Stimulated activated CD8-positive, alpha-beta memory T cell treated with anti-CD3 and anti-CD28 coated beads, Interleukin-7, amount 100 ng/mL, for 24 hours (primary cell): ENCODE measurements at places on chromosomes 5 and 9.

- no peak for DNase-seq
These were observed 5.2 kb upstream of the HDHD3 start for GRCh38 chr9:113381909-113382411.

GRCh38 chr5:138503487-138504270 lies 38.4 kb downstream of the EGR1 start:
- DNase-seq: no peak

DNA sequence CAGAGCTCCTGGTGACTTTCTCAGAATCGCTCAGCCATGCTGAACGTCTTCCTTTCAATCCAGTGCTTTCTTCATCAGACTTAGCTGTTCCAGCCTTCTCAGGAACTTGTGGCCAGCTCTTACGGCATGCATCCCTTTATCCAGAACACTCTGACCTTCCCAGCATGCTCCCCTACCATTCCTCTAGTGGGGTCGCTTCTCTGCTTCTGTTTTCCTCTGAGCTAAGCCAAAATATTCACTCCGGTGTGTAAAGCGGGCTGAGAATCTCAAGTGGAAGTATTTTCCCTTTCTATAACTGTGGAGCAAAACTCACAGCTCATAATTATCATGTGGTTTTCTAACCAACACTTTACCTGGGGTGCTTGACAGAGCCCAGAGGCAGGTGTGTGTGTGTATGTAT lies 6.2 kb downstream of the DCANP1 start:
- DNase-seq: no peak

DNA sequence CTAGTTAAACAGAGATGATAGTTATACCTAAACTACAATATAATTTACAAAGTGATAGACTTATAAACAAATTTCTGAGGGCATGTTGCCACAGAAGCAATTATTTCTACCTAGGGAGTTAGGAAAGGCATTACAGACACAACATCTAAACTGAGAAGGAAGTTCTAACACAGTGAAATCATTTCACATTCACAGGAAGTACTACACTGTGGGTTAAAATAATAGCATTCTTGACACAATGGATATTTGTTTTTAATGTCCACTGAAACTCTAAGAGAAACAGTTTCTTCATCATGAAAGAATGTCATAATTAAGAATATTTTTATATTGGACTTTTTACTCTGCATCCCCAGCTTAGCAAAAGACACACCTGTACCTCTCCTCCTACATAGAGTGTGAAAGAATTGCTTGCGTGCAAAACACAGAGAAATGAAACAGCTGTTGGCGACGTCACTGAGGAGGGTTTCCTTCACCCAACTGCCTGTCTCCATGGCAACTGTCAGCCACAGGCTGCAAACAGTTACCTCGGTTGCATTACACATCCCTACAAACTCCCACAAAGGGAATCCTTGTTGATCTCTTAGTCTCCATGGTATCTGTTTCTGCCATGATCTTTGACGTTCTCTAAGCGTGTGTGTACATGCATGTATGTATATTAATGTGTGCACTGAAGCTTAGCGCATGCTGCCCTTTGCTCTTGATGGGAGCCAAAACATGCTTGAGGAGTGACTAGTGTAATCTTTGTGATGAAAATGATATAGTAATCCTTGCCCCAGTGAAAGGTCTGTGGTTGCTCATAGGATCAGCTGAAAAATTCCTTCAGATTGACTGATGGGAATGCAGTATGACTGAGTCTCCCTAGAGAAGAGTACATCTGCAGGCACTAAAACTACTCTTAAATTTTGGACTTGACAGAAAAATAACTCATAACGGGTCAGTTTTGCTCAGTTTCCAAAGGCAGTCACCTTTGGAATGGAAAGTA lies 168.5 kb downstream of the ACTL7B start:
- no peak for DNase-seq

DNA sequence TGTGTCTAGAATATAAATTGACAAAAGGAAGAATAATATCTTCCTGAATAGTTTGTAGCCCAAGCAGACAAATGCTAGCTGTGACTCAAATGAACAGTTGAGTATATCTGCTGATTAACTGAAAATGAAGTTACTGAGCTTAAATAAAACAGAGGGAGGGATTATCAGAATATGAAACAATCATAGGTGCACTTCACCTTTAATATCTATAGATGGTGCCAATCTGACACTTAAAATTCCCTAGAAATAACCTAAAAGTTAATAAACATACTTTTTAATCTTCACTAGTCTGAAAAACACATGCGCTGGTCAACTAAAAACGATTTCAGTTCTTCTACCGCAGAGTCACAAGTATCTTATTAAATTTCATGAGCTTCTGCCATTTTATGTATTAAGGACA lies 280.8 kb upstream of the RASA1 start:
- DNase-seq: no peak

GRCh38 chr5:74201334-74202081 lies 439.0 kb downstream of the ENC1 start:
- DNase-seq: no peak

- DNase-seq: no peak
These were observed 40.6 kb downstream of the HABP4 start for GRCh38 chr9:96490534-96491078.

DNA sequence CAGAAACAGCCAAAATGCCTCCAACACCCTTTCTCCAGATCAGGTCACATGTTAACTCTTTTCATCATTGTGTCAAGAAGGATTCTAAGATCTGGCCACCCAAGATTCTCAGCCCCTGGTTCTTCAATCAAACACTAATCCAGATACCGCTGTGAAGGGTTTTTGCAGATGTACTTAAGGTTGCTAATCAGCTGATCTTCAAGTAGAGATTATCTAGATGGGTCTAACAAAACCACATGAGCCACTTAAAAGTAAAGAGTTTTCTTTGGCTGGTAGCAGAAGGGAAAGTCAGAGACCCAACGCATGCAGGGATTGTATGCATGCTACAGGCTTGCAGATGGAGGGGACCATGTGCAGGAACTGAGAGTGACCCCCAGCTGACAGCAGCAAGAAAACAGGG lies 267.9 kb downstream of the CDK5RAP2 start:
- DNase-seq: no peak

DNA sequence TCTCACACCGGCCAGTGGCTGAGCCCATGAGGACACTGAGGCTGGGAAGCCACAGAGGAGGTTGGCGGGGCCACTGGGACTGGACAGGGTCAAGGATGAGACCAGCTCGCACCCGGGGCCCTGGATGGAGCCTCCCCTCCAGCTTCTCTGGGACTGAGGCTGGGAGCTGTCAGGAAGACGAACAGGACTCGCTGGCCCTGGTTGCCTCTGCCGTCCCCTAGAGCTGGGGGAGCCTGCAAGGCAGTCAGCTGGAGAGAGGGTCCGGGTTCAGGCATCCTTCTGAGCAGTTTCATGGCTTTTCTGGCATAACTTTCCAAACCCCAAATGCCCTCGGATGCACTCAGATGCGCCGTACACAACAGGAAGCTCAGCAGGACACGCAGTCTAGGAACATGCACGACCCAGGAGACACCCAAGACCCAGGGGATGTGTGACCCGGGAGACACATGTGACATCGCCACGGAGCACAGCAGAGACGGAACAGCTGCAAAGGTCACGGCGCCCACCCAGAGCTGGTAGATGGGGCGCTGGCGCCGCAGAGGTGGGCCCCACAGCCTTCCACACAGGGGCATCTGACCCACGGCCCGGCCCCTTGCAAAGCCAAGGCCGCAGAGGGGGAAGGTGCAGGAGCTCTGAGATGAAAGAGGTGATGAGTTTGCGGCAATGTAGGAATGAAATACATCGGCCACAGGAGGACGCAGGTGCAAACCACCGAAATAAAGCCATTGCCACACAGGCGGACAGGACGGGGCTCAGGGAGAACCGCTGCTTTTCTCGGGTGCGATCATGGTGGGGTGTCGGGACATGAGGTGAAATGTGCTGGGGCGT lies 17.1 kb downstream of the TPPP start:
- no peak for DNase-seq

DNA sequence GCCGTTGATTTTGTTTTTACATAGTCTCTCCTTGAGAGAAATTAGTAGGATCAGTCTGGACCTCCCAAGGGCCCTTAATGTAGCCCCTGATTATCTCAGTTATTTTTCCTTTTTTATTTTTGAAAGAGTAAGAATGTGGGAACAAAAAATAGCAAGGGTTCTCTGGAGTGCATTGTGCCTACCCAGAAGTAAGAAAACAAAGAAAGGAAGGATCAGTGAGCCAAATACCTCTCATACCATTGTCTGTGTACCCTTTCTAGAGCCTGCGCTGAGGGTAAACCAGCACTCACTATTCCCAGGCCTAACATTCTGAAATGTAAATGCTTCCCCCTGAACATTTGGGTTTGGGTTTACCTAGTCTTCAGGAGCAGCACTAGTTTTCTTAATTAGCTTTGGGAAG lies 213.0 kb upstream of the TARS1 start:
- DNase-seq: no peak

- DNase-seq: no peak
These were observed 59.6 kb downstream of the LRRTM2 start for GRCh38 chr5:138815529-138815928.

- DNase-seq: no peak
These were observed 771.2 kb upstream of the DMAC1 start for GRCh38 chr9:8570776-8571175.

DNA sequence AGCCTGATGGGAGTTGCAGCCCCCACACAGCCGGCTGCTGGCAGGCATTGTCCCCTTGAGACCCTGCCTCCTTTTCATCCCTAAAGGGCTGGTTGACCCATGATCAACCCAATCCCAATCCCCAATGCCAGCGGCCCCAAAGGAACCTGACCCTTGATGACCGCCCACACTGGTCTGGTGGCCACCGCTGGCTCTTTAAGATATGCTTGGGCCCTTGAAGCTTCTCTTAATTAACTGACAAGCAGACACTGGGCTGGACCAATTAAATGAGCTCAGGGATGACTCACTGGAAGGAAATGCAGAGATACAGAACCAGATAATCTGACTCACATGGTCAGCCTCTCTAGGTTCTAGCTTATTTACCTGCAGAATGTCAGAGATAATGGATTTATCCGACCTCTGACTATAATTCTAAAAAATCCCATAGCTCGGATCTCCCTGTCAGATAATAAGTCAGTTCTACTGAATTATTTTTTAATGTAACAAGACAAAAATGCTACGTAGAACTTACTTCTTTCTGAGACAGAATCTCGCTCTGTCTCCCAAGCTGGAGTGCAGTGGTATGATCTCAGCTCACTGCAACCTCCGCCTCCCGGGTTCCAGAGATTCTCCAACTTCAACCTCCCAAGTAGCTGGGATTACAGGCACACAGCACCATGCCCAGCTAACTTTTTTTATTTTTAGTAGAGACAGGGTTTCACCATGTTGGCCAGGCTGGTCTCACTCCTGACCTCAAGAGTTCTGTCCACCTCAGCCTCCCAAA lies 11.1 kb upstream of the MLANA start:
- DNase-seq: no peak

DNA sequence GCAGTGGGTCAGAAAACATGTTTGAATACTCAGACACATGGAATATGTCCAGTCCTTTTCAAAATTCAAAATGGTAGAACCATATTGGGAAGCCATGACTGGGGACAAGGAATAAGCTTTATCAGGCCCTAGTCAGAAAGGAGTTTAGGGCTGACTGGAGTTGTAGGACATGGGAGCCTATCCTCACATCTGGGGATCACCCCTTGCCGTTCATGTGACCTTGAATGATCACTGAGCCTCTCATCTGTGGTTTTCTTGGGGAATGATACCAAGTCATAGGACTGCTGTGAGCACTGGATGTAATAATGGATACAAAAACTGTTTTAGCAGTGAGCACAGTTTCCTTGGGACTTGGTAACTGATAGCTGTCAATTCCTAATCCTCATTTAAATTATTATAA lies 84.7 kb downstream of the IQGAP2 start:
- no peak for DNase-seq

GRCh38 chr5:150561192-150561512 lies 53.2 kb downstream of the NDST1 start:
- DNase-seq: no peak

GRCh38 chr5:53671447-53671846 lies 111.0 kb downstream of the NDUFS4 start:
- DNase-seq: no peak

DNA sequence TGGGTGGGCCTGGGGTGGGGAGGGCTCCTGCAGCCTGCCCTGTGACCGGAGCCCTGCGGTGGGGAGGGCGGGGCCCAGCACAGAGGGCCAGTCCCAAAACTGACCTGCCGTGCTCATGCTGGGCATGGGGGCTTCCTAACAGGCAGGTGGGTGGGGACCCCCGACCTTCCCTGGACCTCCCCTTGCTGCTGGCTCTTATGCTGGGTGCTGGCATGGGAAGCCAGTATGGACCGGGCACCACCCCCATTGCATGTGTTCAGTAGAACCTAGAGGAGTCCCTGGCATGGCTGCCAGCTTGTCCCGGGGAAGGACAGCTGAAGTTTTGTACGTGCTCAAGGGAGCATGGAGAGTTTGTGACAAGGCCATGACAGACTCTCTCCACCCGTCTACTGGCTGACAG lies 37.1 kb downstream of the WNK2 start:
- DNase-seq: no peak

DNA sequence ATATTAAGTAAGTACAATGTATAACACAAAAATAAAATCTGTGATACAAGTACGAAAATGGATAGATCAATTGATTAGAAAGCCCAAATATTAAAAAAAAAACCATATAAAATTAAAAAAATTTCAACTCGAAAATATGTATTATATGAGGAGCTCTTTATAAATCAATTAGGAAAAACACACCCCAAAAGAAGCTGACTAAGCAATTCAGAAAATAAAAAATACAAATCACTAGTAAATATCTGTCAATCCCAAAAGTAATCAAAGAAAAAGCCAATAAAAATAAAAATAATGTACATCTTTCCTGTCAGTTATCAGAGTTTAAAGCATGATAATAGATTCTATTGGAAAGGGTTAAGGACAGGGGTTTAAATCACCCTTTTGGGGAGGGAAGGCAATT lies 10.2 kb upstream of the ACSL6 start:
- DNase-seq: no peak

DNA sequence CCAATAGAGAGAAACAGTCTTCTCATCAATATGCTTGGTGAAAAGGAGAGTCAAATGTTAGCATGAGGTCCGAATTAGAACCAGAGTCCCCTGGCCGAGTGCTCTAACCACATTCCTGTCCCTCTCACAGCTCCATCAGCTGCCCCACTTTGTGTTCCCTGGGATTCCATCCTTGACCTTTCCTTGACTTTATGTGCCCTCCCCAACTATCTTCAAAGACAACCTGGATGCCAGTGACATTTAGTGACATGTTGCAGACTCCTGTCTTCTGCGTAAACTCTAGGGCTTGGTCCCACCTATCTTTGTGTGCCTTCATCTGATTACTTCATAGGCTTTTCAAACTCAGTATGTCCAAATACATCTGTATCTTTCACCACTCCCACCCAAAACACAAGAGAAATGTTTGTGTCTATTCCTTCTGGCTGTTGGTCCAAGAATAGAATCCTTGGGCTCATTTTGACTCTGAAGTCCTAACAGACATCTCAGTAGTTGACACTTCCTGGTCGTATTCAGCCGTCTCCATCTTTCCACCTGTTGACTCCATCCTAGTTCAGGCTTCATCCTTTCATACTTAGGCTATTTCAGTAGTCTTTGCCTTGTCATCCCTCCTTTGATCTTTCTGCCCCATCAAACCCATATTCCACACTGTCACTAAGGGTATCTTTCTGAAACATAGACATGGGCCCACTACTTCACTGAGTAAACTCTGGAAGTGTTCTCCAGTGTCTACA lies 101.4 kb upstream of the CD180 start:
- no peak for DNase-seq

- no peak for DNase-seq
These were observed 10.1 kb downstream of the IRF1 start for GRCh38 chr5:132480546-132480892.

- DNase-seq: no peak
These were observed 8.2 kb upstream of the PARP8 start for GRCh38 chr5:50658246-50658645.
